ENCODE measurements at places on chromosomes 6 and 20.

DNA sequence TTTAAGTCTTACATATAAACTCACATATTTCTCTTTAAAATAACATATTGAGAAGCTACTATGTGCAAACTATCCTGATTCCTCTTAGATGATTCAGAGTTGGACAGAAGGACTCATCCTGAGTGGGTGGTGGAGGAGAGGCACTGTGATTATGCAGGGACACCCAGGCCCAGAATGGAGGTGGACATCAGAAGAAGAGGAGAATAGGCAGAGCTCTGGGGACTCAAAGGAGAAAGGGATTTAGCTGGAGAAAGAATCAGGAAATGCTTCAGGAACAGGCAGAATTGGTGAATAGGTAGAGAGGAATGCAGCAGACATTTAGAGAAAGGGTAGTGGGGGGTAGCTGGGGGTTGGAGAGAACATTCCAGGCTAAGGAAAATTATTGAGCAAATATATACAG lies 17.4 kb downstream of the RCAN2 start:
- DNase-seq = no peak

DNA sequence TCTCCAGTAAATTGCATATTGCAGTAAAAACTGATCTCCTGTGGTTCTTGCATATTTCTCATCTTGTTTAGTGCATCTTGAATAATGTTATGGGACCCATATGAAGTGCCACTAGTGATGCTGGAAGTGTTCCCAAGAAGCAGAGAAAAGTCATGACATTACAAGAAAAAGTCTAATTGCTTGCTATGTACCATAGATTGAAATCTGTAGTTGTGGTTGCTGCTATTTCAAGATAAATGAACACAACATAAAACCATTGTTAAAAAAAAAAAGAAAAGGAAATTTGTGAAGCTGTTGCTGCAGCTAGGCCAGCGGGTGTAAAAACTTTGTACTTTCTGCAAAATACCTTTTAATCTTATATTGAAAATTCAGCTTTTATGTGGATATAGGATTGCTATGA lies 304.5 kb downstream of the PHF3 start:
- DNase-seq = no peak

DNA sequence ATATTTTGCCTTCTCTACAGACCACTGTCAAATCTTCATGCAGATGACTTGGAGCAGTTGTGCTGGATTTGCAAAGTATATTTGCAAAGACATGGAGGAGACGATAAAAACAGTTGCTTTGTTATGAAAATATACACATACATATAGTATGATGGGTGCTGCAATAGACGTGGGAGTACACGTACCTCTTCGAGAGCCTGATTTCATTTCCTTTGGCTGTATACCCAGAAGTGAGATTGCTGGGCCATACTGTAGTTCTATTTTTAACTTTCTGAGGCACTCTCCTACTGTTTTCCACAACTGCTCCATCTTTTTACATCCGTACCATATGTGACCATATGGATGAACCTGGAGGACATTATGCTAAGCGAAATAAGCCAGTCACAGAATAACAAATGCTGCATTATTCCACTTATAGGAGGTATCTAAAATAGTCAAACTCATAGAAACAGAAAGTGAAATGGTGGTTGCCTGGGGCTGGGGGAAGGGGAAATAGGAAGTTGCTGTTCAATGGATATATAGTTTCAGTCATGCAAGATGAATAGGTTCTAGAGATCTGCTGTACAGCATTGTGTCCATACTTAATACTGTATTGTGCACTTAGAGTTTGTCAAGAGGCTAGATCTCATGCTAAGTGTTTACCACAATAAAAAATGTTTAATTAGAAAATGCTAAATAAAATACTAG lies 223.8 kb downstream of the HAO1 start:
- DNase-seq = no peak

DNA sequence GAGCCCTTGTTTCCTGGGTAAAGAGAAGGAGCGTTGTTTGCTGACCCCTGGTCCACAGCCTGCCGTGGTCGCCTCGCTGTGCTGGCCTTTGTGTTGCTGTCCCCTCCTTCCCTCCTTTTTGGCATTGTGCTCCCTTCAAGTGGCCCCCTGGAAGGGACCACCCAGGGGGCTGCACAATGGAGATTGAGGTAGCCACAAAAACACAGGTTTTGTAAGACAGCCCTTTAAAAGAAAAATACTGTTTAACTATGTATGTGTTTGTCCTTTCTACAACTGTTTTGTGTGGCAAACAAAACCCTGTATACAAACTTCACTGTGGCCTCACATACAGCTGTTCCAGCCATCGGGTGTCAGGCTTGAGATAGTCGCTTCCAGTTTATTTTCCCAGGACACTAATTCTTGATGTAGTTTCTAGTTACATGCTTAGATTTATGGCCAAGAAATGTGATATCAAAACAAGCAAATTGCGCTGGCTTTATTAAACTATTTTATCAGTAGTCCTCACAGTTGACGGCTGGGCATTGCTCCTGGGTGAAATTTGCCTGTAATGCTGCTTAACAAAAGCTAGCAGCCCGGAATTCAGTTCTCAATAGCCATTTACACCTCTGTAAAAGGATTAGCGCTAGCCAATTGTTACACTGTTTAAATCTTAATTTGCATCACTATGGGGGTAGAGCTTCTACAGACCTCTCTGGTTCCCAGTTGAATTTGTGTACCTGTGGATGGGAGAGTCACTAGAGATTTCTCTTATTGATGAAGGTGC lies 64.1 kb downstream of the KIZ start:
- DNase-seq = no peak

DNA sequence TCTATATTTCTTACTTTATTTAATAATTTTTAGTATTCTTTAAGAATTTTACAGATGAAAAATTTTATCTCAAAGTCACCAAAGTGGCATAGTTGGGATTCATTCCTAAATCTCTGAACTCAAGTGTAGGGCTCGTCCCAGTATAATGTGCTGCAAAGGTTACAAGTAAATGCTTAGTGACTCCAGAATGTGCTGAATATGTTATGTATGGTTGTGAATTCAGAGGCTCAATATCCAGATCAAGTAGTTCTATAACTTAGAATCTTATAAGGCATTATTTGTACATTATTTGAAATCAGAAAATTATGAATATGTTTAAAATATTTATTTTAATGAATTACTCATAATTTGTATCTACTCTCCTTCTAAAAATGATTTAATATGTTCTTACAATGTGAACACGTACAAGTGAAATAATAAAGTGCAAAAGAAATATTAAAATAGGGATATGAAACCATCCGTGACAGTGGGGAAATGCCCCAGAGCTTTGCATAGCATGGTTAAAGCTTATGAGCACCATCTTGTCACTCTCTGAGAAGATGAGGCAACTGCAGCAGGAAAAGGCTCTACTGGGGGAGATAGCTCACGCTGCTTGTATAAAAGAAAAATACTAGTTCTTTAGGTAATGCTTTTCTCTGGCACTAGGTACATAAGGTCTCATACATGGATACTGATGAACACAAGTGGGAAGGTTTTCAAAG lies 259.0 kb downstream of the FOXC1 start:
- no peak for DNase-seq

DNA sequence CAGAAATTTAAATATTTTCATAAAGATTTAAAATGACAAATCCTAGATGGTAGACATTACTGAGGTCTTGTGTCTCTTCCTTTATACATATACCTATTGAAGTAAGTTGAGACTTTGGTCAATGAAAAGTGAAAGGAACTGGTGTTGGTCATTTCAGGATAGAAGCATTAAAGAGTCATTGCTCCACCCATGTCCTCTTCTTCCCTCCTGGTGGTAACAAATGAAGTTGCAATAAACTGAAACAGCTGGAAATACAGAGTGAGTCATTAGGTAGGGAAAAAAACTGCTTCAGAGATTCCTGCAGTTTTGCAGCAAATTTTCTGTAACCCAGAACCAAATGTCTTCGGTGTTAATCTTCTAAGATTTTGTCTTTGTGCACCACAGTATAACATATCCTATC lies 448.0 kb downstream of the EYS start:
- no peak for DNase-seq

- DNase-seq = no peak
Observed at GRCh38 chr20:4904127-4904860, 97.0 kb downstream of the SLC23A2 start.

DNA sequence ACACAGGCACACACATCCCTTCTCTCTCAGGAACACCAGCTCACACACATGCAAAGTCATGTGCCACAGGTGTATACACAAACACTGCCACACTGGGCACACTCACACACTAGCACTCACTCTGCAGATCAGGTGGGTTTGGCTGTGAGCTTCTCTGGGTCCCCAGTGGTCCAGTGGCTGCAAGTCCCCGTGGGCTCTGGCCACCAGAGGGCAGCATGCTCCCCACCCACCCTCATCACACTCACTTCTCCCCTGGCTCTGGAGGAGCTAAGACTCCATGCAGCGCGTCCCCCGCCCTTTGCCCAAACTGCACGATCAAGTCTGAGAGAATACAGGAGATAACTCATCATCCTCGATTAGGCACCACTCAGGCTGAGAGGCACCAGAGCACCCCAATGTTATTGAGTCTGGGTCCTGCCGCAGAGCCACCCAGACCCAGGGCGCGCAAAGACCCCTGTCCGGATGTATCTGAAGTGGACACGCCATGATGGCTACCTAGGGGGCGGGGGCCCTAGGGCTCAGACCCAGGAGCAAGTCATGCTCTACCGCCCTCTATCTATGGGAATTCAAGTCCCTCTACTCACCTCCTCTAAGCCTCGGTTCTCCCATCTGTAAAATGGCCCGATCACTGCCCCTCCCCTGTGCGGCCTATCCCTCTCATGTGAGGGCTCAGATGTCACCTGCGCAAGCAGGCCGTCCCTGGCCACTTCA lies 90.5 kb downstream of the GRM4 start:
- peak; percentile 81 for DNase-seq

GRCh38 chr6:22322103-22323030 lies 25.5 kb upstream of the PRL start:
- DNase-seq = no peak

DNA sequence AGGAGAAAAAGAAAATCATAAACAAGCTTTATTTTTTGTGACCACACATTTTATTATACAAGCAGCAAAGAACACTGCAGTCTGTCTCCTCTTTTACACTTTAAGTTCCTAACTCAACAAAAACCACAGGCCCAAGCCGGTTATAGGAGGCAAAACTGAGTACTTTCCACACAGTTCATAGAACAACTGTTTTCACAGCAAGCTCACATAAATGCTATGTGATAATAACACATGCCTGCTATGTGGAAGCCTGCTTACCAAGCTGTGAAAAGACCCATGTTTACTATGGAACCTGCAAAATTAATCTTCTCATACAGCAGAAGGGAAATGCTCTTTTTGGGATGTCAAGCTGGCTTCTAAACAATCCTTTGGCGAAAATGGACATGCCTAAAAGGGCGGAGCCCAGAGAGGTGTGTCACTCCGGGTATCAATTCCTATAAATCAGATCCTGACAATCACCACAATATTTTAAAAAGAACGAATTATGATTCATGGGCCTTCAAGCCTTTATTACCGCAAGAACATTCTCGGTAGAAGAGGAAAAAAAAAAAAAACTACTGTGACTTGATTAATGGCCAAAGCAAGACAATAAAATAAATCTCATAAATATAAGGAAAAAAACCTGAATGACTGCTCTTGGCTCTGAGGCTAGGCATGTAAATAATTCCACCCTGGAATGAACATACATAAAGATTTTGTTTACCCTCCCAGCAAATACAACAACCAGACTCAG lies 2.6 kb downstream of the TRERF1 start:
- DNase-seq = no peak

DNA sequence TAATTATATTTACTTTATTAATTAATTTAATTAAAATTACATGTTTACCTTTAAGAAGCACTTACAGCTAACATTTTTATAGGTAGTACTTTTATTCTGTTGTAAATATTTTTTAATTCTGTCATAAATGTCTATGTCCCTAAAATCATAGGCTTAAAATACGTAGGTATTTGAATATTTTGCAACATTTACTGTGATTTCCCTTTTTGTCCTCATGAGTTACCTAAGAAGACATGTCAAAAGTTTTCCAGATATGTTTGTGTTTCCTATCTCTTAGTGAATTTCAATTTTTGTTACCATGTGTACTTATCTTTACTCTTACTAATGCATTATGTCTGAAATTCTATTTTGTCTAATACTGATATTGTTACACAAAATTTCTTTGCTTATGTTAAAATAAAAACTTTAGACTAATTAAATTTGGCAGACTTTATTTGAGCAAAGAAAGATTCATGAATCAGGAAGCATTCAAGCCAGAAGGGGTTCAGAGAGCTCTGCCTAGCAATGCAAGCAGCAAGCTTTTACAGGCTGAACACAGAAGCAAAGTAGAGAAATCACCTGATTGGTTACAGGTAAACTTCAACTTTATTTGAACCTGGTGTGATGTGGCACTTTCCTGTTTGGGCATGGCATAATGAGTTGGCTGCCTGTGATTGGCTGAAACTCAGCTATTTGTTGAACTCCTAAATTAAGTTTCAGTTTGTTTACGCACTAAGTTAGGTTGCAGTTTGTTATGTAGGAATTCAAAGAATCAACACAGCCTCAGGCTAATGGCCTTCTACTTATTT lies 123.2 kb upstream of the TMEM170B start:
- DNase-seq = no peak

- no peak for DNase-seq
Observed at GRCh38 chr6:159679091-159680077, 13.7 kb downstream of the SOD2 start.

- DNase-seq = no peak
Observed at GRCh38 chr6:61210549-61210948, 1075.5 kb downstream of the KHDRBS2 start.

DNA sequence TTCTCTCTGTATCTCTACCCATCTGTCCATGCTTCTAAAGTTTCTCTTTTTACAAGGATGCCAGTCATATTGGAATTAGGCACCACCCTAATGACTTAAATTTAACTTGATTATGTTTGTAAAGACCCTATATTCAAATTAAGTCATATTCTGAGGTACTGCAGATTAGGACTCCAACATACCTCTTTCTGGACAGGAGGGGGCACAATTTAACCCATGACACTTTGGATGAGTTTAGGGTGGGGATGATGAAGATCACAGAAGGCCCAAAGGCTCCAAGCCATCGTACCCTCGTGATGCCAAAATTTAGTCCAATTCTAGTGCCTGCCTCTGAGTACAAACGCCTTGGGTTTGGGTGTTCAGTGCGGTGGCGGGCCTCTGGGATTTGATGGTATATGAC lies 15.0 kb upstream of the NKX2-2 start:
- DNase-seq = no peak

- no peak for DNase-seq
Observed at GRCh38 chr6:126048635-126049034, 62.3 kb downstream of the TRMT11 start.

- no peak for DNase-seq
Observed at GRCh38 chr6:19452495-19452894, 384.7 kb upstream of the ID4 start.

GRCh38 chr6:14506656-14507246 lies 389.2 kb downstream of the CD83 start:
- DNase-seq = no peak

All from glutamatergic neuron (in vitro differentiated cells).